ENCODE measurements at places on chromosomes 2 and 18.
A peak's percentile ranks its signal among the peaks of the same experiment; 100 is the strongest.

GRCh38 chr2:239303711-239304532 is 96.9 kb downstream of the HDAC4 start:
- no peak for DNase-seq

DNA sequence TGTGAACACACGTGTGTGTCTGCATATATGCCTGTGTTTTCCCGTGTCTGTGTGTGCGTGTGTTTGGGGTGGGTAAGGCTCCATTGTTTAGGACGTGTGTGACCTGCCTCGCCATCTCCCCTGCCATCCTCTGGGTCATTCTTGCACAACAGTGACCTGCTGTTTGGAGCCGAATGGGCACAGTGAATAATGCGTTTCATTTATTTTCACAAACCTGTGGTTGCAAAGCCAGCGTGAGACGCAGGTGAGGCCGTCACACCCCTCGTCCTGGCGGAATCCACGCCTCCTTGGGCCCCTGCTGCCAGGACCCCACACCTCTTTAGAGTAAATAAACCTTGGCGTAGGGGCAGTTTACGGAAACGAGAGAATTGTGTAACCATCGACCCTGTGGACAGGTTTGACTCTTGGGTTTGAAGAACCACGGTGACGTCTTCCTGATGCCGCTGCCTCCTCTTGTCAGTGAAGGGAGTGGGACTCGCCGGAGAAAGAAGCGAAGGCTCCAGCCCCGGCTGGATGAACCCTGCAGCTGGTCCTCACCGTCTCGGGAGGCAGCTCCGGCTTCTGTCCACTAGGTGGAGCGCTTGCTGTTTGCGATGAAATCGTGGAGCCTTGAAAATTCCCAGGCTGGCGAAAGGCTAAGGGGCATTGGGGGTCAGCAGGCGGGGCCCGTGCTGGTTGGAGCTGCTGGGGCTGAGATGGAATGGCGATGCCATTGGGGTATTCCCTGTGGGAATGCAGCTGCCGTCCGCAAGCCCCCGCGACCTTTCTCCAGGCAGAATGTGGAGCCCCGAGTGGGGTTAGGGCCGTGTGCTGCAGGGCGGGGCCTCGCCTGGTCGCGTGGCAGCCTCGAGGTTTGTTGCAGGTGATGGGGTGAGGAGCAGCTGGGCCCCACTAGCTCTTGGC is 81.1 kb downstream of the RTP5 start:
- no peak for DNase-seq

GRCh38 chr2:54964816-54965215 is 85.4 kb downstream of the RTN4 start:
- DNase-seq: no peak

DNA sequence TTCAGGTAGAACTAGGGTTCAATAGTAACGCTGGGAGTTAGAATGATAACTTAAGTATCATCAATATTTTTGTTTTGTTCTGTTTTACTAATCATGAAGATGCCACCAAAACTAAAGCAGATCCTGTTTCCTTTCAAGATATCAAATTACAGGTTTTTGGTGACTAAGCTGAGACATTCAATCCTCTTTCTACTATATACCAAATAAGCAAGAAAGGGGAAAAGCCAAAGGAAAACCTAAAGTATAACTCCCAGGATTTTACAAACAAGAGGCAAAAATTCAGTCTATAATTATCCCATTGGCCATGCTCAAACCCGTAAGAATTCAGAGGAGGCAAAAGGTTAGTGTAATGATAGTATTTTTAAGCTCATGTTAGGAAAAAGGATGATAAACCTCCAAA is 175.2 kb upstream of the CCDC150 start:
- DNase-seq: no peak

DNA sequence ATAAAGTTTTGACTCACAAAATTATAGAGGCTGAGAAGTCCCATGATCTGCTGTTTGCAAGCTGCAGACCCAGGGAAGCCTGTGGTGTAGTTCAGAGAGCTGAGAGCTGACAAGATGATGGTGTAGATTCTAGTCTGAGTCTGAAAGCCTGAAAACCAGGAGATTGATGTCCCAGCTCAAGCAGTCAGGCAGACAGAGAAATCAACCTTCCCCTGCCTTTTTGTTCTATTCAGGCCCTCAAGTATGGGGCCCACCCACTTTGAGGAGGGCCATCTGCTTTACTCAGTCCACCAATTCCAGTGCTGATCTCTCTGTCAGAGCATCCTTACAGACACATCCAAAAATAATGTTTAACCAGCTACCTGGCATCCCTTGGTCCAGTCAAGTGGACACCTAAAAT is 479.6 kb downstream of the STK39 start:
- DNase-seq: no peak

DNA sequence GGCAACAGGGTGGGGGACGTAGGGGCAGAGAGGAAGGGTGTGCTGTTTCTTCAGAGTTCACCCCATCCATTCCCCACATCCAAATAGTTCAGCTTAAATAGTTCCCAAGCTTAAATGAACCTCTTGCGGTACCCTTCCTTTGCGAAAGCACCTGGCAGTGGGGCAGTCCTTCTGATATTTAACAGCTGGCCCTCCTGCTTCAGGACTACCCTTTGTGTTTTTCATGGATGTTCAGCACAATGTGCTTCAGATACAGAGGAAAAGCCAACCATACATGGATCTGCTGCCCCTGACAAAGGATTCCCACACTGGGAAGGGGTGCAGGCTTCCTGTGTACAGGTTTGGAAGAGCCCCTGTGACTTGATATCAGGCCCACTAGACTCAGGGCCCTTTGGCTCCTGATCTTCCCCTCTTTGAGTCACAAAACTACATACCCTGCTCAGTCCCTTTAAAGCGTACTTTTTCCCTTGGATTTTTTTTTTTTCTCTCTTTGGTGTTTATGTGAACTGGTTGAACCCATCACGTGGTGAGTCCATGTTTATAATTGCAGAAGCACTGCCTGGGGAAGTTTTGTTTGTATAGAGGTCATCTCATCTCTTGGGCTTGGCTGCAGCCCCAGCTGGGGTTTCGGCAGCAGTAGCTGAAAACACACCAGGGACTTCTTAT is 45.3 kb upstream of the IGFBP5 start:
- no peak for DNase-seq

DNA sequence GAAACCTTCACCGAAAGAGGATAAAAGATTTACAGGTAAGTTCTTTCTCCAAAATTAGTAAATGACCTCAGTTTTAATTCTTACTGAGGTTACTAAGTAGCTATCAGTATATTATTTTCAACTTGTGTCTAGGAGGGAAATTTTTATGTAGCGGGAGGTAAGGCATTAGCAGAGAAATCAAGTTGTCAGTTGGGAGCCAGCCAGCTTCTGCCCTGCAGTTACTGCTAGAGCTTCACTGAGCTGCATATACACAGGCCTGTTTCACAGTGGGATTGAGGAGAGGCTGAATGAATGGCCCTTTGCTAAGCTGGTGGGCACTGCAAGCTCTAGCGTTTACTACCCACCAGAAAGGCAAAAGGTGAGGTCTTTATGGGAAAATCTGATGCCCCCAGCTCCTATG is 105.7 kb downstream of the ACAA2 start:
- no peak for DNase-seq

GRCh38 chr18:43382641-43383403 is 105.5 kb upstream of the SYT4 start:
- no peak for DNase-seq

- no peak for DNase-seq
Measured at GRCh38 chr2:202410092-202410491, 34.0 kb downstream of the BMPR2 start.

GRCh38 chr2:68918497-68918896 is 34.2 kb downstream of the GKN2 start:
- DNase-seq: no peak

DNA sequence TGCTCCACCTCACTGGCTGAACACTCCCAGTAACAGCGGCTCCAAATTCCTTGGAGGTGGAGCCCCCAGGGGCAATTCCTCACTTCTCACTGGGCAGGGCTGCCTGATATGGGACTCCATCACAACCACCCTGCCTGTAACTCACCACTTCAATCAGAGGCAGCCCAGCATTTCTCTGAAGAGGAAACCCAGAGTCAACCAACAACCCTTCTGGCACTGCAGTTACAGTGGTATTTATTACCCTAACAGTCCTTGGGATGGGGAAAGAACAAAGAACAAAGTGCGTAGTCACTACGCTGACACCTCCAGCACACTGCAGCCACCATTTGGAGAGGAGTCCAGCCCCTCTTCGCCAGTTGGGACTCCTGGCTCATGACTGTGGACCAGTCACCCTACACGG is 85.7 kb upstream of the GALNT13 start:
- no peak for DNase-seq

DNA sequence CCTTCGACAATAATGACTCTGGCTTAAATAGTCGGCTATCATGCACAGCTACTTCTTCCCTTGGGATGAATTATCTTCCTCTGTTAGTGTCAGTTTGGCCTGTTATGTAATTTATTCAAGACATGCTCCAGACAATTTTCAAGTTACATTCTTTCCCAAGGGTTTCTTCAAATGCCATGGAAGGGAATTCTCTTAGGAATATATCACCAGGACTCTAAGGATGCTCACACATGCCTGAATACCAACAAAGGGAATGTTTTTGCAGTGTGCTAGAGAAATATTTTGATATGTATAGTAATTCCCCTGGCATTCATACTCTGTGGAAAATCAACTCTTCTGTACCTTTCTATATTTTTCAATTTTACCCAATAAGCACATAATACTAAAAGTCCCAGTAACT is 286.0 kb upstream of the KYNU start:
- no peak for DNase-seq

- peak; percentile 51 for DNase-seq
Measured at GRCh38 chr18:3611313-3612090, 161.5 kb downstream of the TGIF1 start.

DNA sequence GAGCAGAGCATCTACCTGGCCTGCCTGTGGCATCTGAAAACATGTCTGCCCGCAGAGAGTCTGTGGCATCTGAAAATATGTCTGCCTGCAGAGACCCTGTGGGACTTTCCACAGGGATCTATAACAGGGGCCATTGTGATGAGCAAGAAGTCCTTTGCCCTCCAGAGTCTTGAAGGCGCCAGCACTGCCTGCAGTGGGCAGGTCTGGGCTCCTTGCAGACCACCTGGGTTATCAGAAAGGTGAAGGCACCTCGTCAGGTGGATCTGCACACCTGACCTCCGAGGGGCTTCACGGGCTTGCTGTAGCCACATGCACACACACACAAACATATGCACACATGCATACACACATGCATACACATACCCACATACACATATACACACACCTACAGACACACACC is 189.5 kb upstream of the HDAC4 start:
- no peak for DNase-seq

DNA sequence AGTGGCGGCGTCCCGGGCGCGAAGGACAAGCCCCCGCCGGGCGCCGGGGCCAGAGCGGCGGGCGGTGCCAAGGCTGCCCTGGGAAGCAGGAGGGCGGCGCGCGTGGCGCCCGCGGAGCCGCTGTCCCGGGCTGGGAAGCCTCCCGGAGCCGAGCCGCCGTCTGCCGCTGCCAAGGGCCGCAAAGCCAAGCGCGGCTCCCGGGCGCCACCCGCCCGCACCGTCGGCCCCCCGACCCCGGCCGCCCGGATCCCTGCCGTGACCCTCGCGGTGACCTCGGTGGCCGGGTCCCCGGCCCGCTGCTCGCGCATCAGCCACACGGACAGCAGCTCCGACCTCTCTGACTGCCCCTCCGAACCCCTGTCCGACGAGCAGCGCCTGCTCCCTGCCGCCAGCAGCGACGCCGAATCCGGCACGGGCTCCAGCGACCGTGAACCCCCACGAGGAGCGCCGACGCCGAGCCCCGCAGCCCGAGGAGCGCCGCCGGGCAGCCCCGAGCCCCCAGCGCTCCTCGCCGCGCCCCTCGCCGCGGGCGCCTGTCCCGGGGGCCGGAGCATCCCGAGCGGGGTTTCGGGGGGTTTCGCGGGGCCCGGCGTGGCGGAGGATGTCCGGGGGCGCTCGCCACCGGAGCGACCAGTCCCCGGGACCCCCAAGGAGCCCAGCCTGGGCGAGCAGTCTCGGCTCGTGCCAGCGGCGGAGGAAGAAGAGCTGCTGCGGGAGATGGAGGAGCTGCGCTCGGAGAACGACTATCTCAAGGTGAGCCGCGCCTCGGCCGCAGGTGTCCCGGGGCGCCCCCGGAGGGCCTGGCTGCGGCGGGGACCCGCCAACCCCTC is 820 bp downstream of the MTCL1 start:
- DNase-seq: no peak

GRCh38 chr2:170953941-170954340 is 24.9 kb downstream of the GORASP2 start:
- DNase-seq: no peak

DNA sequence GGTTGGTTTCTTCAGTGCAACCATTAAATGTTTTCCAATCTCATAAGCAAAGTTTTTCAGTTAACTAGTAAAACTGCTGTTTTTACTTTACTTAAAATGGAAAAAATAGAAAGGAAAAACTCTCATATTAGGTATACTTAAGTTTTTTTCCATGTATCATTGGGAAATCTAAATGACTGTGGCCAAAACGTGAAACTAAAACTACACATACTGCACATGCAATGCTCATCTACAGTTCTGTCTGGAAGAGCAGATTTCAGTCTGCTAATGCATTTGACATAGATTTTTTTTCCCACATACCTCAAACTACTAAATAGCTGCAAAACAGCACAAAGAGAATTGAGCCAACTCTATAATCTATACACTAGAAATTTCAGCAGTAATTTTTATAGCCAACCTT is 62.6 kb downstream of the COL5A2 start:
- no peak for DNase-seq

GRCh38 chr2:106122157-106122556 is 71.9 kb downstream of the UXS1 start:
- DNase-seq: no peak

DNA sequence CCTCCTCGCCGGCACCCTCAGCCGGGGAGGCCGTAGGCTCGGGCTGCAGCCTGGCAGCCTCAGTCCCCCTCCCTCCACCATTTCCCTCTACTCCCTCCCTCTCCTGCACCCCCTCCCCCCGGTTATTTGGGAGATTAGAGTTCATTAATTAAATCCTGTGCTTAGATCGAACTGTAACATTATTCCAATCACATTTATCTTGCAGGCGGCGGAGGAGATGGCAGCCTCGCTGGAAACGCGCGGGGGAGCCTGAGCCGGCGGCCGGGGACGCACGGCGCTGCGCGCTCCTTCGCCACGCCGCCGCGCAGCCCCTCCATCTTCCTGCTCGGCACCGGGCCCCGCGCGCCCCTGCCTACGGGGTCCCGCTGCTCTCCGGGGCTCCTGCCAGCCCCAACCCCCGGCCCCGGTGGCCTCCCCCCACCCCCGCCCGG is at the start of gene ST8SIA3:
ST8SIA3 (plus strand) TSS at position 287 of the 431 bp plus-strand sequence. CDS start 290 bp downstream, outside the sequence.
- no peak for DNase-seq

DNA sequence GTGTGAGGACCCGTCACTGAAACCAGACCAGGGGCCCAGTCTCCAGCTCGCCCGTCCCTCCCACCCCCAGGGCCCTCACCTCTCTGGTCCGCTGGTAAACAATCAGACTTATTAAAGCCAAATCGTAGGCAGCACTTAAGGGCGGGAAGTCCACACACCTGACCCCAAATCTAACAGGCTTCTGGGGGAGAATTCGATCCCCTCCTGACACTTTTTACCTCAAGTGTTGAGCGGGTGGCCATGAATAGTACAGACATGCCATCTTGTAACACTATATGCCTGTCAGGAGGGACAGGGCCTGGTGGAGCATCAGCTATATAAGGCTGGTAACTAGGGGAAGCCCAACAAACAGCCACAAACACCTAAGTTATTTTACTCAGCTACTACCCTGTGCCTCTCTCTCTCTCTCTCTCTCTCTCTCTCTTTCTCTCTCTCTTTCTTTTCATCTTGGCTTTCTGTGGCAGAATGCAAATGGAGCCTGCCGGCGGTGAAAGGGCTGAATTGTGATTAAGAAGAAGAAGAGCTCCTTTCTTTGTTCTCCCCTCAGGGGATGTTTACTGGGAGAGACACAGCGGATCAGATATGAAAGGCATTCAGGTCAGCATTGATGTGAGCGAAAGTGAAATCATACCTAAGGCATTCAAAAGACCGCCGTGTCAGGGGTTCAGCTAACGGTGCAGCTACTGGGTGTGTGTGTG is 9.5 kb downstream of the ZEB2 start:
- DNase-seq: no peak

Data from NCI-H187 treated with DMSO at 0.1 percent for 48 hours (cell line).